ENCODE measurements at places on chromosomes 6 and 20. TPM values are rescaled to one million over a fixed set of nuclear protein-coding genes. Genes with fewer than 3 reads are reported as not detected.
A peak's percentile ranks its signal among the peaks of the same experiment; 100 is the strongest.

- H3K4me1 ChIP-seq = no peaks in the 10 kb centered on the region
- no peak for DNase-seq
- H3K4me3 ChIP-seq = no peak overlapping the region
- peaks cover 9% of the 10 kb centered on the region for H3K36me3 ChIP-seq
These were observed 32.5 kb downstream of the KDM1B start for GRCh38 chr6:18187701-18188100.

Gene TRIM38
- 2.1 TPM for polyA plus RNA-seq

- no peak overlapping the region for H3K4me3 ChIP-seq
- peaks cover 39% of the 10 kb centered on the region for H3K36me3 ChIP-seq
- H3K27me3 ChIP-seq = no peaks in the 10 kb centered on the region
- H3K27ac ChIP-seq = no peak overlapping the region
- no peaks in the 10 kb centered on the region for H3K4me1 ChIP-seq
These were observed 68.4 kb downstream of the DNAAF9 start for GRCh38 chr20:3339076-3339475.

DNA sequence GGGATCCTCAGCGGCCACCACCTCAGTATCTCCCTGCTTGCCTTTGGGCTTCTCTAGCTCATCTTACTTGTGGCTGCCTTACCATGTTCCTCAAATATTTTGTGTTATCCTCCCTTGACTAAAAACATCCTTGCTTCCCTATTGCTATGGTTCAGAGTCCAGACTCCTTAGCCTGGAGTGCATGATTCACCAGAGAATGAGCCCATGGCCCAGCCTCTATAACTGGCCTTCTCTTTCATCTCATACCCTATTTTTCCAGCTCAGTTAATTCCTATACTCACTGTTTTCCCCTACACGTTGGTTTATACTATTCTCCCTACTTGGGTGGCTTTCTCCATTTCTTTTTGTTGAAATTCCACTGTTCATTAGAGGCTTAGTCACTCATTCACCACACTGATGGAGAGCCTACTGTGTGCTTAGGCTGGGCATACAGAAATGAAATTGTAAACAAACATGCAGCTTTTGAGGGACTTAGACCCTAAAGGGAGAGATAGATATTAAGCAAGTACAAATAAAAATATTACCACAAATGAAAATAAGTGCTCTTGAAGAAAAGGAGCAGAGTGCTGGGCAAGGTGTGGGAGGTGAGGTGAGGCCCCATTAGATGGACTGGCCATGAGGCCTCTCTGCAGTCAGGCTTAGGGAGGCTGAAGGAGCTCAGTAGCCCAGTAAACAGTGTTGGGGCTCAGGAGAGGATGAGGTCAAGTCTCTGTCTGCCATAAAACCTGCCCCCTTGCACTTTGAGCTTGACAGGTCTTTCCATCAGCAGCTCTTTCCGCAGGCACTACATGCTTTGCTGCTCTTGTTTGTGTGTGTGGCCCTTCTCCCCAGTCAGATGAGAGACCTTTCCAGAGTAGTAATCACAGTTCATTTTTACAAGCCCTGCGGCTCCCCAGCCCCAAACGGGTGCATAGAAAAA lies 109.3 kb downstream of the TCP11 start:
- no peak overlapping the region for H3K27ac ChIP-seq
- no peaks in the 10 kb centered on the region for H3K36me3 ChIP-seq
- H3K4me3 ChIP-seq = no peak overlapping the region
- H3K27me3 ChIP-seq = no peaks in the 10 kb centered on the region

- DNase-seq = no peak
- peaks cover 55% of the 10 kb centered on the region for H3K4me1 ChIP-seq
- H3K27me3 ChIP-seq = no peaks in the 10 kb centered on the region
- peaks cover 11% of the 10 kb centered on the region for H3K36me3 ChIP-seq
- H3K27ac ChIP-seq = peak overlapping the region; percentile 88
These were observed 27.2 kb downstream of the FYN start for GRCh38 chr6:111846066-111846465.

DNA sequence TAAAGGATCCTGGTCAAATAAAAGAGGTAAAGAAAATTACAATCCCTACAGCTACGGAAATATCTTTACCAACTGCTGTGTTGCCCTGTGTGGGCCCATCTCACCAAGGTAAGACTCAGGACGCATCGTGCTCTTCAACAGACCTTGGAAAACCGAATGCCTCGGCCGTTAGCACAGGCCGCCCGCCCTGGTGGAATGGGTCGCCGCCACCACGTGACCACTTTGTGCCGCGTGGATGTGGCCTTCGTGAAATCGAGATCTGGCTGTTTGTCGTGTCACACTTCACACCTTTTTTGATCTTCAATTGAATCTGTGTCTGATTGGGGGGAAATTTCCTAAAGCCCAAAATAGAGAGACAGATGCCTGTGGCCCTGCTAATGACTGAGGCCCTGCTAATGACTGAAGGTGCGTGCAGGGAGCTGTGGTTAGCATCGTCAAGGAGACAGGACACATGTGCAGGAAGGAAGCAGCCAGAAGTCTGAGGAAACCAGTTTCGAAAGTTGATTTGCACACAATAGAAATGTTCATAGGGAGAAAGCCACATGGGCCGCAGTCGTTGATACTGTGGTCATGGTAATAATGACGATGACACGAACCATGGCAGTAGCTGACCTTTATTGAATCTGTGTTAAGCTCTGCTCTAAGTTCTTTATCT lies 175.7 kb upstream of the SNX9 start:
- peaks cover 10% of the 10 kb centered on the region for H3K36me3 ChIP-seq
- no peaks in the 10 kb centered on the region for H3K27me3 ChIP-seq
- no peak for DNase-seq
- H3K4me3 ChIP-seq = no peak overlapping the region

Gene DEFB123
- polyA plus RNA-seq = not detected

Data from spinal cord (tissue), 10 donors.